Pons (tissue), 1 donor: ENCODE measurements at places on chromosomes 5 and 9.

DNA sequence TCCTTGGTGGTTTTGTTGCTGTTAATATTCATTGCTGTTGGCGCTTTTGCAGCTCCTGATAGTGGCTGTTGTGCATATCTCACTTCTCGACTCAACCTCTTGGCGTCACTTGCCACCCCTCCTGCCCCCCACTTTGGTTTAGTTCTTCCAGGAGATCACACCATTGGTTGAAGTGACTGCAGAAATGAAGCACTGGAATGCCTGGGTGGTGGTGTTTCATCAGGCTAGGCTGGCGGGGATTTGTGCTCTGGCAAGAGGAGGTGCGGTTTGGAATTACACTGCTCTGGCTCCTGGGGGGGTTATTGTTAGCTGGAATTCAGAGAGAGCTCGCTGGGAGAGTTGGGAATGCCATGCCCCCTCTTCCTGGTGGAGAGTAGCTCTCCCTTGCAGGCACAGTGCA, 11.5 kb downstream of the PRRC2B start:
- DNase-seq = no peak

- DNase-seq = no peak
These were observed 38.7 kb upstream of the NEK6 start for GRCh38 chr9:124218987-124219461.

DNA sequence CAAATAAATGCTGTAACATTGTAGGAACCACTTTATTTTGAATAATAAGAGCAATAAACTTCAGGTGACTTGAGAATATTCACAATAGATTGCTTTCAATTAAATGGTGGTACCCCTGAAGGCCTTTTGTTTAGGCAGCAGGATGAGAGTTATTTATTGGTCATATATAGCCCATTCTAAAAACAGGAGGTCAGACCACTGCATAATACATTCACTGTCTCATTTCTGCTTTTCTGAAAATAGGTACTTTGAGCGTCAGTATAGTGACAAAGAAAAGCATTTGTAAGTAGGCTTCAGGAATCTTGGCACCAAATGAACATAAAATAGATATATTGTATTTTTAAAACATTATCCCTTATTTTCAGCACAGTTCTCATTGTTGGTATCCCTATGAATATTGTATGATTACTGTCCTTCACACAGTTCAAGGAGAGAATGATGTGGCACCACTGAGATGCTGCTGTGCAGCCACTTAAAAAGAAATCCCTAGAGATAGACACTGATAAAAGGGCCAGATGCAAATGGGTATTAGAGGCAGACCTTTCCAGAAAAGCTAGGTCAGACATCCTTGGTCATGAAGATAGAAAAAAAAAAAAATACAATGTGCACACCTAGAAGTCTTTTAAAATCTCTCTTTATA, 381.8 kb upstream of the ST8SIA4 start:
- DNase-seq = no peak

GRCh38 chr5:36901856-36902255, 25.3 kb downstream of the NIPBL start:
- DNase-seq = no peak

DNA sequence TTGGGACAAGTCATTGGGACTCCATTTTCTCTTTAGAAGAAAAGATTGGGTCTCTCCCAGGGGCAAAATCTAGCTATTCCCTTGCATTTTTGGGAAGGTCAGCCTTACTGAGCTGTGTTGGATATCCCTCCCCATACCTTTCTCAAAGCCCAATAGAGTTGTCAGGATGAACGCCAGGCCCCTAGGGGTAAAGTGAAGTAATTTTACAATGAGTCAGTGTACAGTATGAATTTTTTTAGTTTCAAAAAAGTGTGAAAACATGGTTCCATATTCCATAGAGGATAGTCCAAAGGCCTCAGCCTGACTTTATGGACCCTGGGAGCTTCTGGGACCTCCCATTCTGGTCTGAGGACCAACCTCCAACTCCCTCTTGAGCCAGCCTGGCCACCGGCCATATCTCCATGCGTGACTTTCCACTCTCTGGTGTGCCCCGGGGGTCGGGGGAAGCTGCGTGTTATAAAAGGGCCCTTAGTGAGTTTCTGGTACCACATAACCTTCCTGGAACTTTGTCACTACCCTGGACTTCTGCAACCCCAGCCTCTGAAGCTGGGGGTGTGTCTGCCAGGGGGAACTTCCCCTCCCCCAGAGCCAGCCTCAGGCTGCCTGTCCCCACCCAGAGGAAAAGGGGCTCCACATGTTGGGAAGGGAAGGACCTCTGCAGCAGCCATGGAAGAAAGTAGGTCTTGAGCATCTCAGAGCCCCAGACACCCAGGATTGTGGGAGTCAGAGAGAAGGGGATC, 52.4 kb upstream of the SYNPO start:
- DNase-seq = no peak

- peak; percentile 80 for DNase-seq
These were observed 21.7 kb downstream of the F2RL2 start for GRCh38 chr5:76601470-76601869.

DNA sequence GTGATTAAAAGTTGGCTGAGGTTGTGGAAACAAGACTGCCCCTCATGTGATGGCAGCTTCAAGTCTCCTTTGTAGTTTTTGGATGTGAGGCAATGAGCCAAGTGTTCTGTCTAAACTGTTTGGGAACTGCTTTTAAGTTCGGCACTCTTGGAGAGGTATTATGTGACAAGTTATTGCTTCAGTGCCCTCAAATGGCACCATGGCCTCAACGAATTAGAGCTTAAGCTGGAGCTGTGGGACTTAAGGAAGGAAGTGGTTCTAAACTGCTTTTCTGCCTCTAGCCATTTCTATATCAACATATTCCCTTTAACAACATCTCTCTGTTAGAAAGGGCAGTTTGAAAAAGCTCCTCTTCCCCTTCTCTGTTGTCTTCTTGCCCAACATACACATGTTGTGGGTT, 227.7 kb downstream of the RFK start:
- DNase-seq = peak; percentile 29

- no peak for DNase-seq
These were observed 74.8 kb downstream of the NLN start for GRCh38 chr5:65796751-65797316.

DNA sequence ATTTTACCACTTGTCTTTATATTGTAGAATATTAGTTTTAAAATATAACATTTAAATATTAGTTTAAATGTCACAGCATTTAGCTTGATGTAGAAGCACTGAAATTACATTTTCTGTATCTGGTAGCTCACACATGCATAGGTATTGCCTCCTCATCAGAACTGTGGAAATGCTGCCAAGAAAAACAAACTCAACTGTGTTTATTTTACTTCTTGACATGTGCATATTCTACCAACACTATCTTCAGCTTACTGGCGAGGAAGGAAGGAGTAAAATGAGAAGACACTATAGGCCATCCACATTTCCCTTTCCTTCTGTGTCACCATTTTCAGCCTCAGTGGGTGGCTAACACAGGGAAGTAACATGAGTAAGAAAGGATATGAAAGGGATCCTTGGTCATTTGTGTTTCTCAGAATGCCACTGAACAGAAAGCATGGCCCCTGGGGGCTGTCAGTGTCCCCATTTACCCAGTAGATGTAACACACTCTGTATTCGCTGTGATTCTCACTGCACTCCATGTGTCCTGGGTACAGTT, 81.0 kb upstream of the HTR4 start:
- DNase-seq = no peak

GRCh38 chr9:122930541-122931225, 629 bp downstream of the ZBTB26 start:
- DNase-seq = no peak

GRCh38 chr5:178544166-178544834, 45.9 kb downstream of the COL23A1 start:
- DNase-seq = no peak
